Naive thymus-derived CD4-positive, alpha-beta T cell (primary cell): ENCODE measurements at places on chromosomes 1 and 21. TPM values are rescaled to one million over a fixed set of nuclear protein-coding genes. Genes with fewer than 3 reads are reported as not detected.

DNA sequence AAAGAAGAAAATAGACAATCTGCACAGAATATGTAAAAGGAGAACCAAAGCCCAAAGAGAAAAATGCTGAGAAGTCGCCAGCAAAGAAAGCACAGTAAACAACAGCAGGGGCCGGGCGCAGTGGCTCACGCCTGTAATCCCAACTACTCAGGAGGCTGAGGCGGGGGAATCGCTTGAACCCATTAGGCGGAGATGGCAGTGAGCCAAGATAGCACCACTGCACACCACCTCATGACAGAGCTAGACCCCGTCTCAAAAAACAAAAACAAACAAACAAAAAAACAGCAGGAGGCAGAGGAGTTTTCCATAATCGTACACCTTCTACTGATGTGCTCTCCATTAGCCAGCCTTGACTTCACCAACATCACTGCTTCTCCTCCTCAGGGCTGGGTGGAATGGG is 153.2 kb downstream of the LYPLAL1 start:
- DNase-seq, result no peak

- DNase-seq, result no peak
These were observed 9.1 kb upstream of the IFI16 start for GRCh38 chr1:159000625-159001024.

- no peak for DNase-seq
These were observed 131.8 kb upstream of the PKN2 start for GRCh38 chr1:88552226-88552625.

DNA sequence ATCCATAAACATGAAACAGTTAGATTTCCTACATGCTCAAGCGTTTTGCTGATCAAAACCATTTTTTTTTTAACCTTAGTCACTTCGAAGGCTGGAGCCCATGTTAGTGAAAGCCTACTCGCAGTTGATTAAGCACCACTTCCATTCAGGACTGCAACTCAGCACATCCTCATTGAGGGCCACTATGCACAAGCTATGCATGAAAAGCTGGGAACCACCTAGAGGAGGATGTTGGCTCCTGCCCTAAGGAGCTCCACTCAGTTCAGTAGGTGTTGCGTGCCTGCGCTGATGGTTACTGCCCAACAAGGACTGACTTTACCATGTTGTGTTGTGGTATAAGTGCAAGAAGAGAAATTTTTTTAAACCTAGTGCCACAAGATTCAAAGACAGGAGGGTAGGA is 181.4 kb upstream of the L1TD1 start:
- no peak for DNase-seq

- no peak for DNase-seq
These were observed 965.2 kb downstream of the TTLL7 start for GRCh38 chr1:83033682-83034081.

Gene GBP7
- 0.13 TPM for total RNA-seq

Gene OR2AK2
- total RNA-seq, result 0.61 TPM

DNA sequence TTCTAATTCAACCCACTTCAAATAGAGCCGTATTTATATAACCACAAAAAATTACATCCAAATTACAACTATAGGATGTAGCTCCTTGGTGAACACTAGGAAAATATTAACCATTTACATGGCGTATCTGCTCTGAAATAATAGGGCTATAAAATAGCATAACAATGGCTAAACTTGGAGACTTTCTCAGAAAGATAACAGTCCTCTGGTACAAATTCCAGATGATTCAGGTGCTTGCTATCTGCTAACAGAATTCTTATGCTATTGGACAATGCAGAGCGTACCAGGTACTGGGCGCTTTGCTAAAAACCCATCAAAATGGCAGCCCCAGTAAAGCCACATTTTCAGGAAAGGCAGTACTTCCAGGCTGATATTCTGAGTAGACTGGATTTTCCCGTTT is 209.7 kb upstream of the C8B start:
- DNase-seq, result no peak

Gene IGSF9
- not detected for total RNA-seq

DNA sequence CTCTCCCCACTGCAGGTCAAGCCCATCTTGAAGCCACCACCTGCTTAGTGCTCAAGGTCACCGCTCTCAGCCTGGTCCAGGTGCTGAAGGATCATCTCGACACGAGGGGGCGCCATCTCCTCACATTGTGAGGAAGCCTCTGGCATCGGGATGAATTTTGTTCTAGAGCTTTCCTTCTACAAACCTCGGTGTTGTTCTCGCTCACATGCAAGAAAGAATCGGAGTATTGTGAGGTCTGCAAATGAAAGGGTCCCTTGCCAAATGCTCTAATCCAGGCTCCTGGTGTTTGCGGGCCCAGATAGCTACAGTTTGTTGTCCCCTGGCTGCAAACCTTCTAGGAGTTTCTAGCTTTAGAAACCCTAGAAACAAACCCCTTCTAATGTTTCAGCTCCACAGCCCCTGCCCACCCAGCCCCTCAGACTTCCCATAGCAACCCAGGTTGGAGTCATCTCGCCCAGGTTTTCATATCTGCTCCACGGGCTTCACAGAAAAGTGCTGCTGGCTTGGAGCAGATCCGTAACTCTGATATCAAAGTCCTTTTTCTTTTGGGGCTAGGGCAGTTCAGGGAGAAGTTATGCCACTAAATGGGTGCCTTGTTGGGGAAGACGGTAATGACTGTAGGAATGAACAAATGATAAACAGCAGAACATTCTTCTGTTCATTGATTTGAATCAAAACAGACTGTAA is 8.6 kb upstream of the ATP5PO start:
- peak; percentile 85 for DNase-seq

DNA sequence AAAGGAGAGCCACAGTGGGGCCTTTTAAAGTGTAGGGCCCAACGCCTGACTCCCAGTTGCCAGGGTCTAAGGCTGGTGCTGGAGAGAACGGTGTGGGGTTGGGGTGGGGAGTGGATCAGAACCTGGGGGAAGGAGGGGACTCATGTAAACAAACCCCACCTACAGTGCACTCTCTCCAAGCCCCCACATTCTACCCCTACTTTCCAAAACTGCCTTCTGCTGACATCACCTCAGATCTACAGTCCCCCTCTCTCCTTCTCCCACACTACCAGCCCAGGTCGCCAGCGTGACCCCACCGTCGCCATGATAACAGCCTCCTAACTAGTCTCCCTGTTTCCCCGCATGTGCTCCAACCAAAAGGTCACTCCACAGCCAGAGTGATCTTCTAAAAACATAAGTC is 26.6 kb downstream of the TNNT2 start:
- DNase-seq, result no peak
